ENCODE measurements at places on chromosomes 4 and X.

DNA sequence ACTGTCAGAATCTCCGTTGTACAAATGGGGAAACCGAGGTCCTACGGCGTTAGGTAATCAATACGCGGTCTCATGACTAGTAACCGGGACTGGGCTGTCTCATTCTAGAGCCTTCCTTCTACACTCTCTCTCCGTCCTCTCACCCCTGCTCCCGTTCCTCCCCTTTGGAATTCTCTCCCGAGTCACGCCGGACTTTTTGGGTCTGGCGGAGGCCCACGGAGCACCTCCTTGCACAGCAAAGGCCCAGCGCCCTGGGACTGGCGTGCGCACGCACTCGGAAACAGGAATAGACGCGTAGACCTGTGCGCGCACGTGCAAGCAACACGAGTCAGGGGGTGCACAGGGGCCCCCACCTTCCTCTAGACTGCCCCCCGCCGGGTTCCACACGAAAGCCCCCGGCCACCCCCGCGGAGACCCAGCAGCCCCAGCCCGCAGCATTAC lies 361 bp downstream of the QDPR start:
- H3K36me3 ChIP-seq = peaks cover 22% of the 10 kb centered on the region
- H3K27me3 ChIP-seq = peaks cover under 1% of the 10 kb centered on the region
- peaks cover 27% of the 10 kb centered on the region for H3K4me1 ChIP-seq
- peak; percentile 32 for DNase-seq

DNA sequence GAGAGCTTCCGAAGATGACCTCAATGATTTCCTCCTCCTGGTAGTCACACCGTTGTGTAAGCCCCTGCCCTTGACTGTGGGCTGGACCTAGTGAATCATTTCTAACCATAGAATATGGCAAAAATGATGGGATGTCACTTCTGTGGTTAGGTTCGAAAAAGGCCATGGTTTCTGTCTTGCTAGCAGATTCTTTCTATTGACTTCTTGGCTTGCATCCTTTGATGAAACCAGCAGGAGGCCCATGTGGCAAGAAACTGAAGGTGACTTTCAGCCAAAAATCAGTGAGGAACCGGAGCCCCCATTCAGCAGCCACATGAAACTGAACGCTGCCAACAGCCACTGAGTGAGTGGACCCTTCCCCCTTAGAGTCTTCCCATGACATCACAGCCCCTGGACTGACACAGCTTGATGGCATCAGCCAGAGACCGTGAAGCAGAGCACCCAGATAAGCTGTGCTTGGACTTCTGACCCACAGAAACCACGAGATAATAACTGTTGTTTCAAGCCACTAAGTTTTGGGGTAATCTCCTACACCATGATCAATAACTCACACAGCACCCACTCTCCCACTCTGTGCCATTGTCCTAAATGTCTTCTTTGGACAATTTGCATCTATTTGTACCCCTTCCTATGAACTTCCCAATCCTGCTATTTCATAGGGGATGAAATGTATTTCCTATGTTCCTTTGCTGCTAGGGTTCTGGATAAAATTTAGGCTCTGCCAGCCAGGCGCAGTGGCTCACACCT lies 148.0 kb upstream of the STX18 start:
- no peak for DNase-seq
- H3K27ac ChIP-seq = no peak overlapping the region
- H3K36me3 ChIP-seq = peaks cover 3% of the 10 kb centered on the region
- no peaks in the 10 kb centered on the region for H3K27me3 ChIP-seq

DNA sequence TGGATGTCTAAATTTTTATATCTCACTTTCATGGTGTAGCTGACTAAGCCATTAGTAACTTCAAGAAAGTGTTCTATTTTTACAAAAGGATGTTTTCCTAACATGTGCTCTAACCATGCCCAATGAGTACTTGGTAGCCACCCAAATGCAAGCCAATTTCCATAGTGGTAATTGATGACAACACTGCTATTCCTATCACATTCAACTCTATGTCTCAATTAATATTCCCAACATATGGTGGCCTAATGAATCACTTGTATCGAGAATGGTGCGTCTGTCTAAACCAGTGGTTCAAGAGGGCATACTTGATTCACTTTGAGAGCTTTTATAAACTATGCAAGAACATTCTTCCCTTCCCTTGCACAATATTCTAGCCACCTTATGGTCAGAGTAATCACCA lies 112.9 kb upstream of the GPRIN3 start:
- H3K4me3 ChIP-seq = no peak overlapping the region
- no peak for DNase-seq
- H3K27ac ChIP-seq = no peak overlapping the region
- no peaks in the 10 kb centered on the region for H3K27me3 ChIP-seq
- no peaks in the 10 kb centered on the region for H3K36me3 ChIP-seq

- no peak for DNase-seq
- H3K4me1 ChIP-seq = no peaks in the 10 kb centered on the region
- no peak overlapping the region for H3K4me3 ChIP-seq
- no peaks in the 10 kb centered on the region for H3K36me3 ChIP-seq
Observed at GRCh38 chr4:54897590-54897989, 227.8 kb downstream of the KDR start.

DNA sequence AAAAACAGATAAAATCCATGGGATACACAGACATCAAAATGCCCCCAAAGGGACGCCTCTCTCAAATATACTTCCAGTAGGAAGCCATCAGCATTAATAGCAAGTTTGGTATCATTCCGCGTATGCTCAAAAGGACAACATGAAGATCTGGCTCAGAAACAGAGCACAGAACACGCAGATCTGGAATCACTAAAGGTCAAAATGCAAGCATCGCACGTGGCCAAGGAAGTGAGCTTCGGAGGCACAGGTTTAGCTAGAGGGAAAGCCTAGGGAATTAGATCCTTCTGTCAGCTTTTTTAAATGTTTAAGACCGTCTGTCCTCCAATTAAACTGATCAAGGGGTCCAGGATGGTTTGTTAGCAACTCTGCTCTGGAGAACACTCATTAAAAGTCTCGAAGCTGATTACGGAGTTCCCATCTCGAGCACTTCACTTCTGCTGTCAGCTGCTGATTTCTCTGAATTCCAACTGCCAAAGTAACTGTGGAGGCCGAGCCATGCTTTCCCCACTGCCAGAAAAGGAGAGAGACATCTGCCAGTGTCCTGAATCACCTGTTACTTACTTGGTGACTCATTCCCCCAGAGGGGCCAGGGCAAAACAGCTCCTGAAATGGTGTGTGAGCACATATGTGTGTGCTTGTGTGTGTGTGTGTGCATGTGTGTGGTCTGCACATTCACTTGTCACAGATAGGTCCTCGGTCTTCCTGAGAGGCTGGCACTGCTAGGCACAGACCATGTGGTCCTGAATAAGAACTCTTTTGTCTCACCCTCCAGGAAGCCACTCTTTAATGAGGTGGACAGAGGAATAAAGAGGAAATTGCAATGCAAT lies 177.7 kb upstream of the PPARGC1A start:
- DNase-seq = no peak
- H3K27ac ChIP-seq = no peak overlapping the region
- H3K4me3 ChIP-seq = no peak overlapping the region
- no peaks in the 10 kb centered on the region for H3K4me1 ChIP-seq
- no peaks in the 10 kb centered on the region for H3K27me3 ChIP-seq

- H3K27me3 ChIP-seq = peaks cover 31% of the 10 kb centered on the region
- no peak for DNase-seq
- peaks cover 4% of the 10 kb centered on the region for H3K4me1 ChIP-seq
- no peak overlapping the region for H3K4me3 ChIP-seq
- H3K36me3 ChIP-seq = no peaks in the 10 kb centered on the region
- H3K27ac ChIP-seq = no peak overlapping the region
Observed at GRCh38 chr4:140116442-140117104, 37.4 kb downstream of the MAML3 start.

GRCh38 chrX:77953302-77953701 lies 16.1 kb downstream of the PGAM4 start:
- H3K4me1 ChIP-seq = peaks cover 13% of the 10 kb centered on the region
- H3K27ac ChIP-seq = no peak overlapping the region
- no peaks in the 10 kb centered on the region for H3K36me3 ChIP-seq
- H3K27me3 ChIP-seq = no peaks in the 10 kb centered on the region
- DNase-seq = no peak

DNA sequence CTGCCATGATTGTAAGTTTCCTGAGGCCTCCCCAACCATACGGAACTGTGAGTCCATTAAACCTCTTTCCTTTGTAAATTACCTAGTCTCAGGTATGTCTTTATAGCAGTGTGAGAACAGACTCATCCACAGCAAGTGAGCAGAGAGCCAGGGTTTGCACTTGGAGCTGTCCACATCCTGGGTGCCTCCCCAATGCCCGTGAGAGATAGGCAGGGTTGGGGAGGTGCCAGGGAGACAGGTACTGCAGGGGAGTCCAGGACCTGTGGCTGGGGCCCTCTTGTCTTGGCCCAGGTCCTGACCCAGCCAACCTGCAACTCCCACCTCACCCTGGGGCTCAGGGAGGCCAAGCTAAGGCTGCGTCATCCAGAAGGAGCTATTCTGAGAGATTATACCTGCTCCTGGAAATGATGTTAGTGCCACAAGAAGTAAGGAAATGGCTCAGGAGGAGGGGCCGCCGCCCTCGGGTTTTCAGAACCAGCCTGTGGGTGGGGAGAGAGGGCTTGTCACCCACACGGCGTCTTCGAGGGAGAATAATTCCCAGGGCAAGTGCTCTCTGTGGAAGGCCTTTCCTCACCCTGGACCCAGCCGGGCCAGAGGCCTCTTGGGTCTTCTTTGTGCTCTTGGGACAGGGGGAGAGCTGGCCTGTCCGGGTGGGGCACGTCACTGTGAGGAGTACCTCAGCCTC lies 66.5 kb downstream of the ADRA2C start:
- no peak overlapping the region for H3K27ac ChIP-seq
- peaks cover 3% of the 10 kb centered on the region for H3K36me3 ChIP-seq
- H3K27me3 ChIP-seq = peaks cover 66% of the 10 kb centered on the region
- DNase-seq = no peak

- H3K4me3 ChIP-seq = no peak overlapping the region
- DNase-seq = no peak
- peaks cover 11% of the 10 kb centered on the region for H3K27me3 ChIP-seq
- no peak overlapping the region for H3K27ac ChIP-seq
- H3K4me1 ChIP-seq = peaks cover 6% of the 10 kb centered on the region
Observed at GRCh38 chr4:55318175-55319129, 27.6 kb upstream of the SRD5A3 start.

- H3K27ac ChIP-seq = no peak overlapping the region
- no peaks in the 10 kb centered on the region for H3K36me3 ChIP-seq
- H3K27me3 ChIP-seq = peaks cover 60% of the 10 kb centered on the region
- H3K4me3 ChIP-seq = no peak overlapping the region
Observed at GRCh38 chr4:122710434-122711308, 21.8 kb upstream of the BBS12 start.

DNA sequence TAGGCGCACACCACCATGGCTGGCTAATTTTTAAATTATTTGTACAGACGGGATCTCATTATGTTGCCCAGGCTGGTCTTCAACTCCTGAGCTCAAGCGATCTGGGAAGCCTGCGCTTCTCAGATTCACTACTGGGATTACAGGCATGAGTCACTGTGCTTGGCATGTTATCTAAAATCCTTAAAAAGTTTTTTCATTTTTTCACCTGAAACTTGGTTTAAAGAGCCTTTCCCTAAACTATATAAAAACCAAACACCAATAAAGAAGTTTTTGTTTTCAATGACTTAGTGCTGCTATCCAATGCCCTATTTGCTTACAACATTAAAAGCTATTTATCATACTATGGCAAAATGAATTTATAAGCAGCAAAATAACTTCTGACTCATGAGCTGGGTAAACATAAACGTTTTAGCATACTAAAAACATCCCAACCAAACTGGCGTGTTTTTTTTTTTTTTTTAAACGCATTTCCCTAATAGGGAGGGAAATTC lies 127.8 kb downstream of the UBE2K start:
- H3K27ac ChIP-seq = no peak overlapping the region
- peaks cover 45% of the 10 kb centered on the region for H3K36me3 ChIP-seq
- no peak overlapping the region for H3K4me3 ChIP-seq
- no peaks in the 10 kb centered on the region for H3K27me3 ChIP-seq

DNA sequence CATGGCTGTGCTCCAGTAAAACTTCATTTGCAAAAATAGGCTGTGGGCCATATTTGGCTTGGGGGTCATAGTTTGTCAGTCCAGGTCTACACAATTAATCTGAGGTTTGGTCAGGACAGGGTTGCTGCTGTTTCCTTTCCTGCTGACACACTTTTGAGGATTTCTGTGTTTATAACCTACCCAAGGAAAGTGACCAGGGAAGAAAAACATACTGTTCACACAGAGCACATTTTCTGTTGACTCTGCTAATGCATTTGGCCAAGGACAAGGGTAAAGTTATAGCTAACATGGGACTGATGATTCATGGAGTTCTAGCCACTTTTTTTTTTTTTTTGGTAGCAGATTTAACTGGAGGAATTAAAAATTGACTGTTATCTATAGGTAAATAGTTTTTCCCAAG lies 43.9 kb upstream of the GEMIN8 start:
- DNase-seq = no peak
- H3K27ac ChIP-seq = no peak overlapping the region
- no peaks in the 10 kb centered on the region for H3K36me3 ChIP-seq
- no peak overlapping the region for H3K4me3 ChIP-seq
- H3K4me1 ChIP-seq = no peaks in the 10 kb centered on the region
- no peaks in the 10 kb centered on the region for H3K27me3 ChIP-seq

GRCh38 chr4:90171491-90171890 lies 44.3 kb downstream of the CCSER1 start:
- H3K4me3 ChIP-seq = no peak overlapping the region
- H3K4me1 ChIP-seq = no peaks in the 10 kb centered on the region
- H3K27me3 ChIP-seq = no peaks in the 10 kb centered on the region
- DNase-seq = no peak
- H3K36me3 ChIP-seq = no peaks in the 10 kb centered on the region
- H3K27ac ChIP-seq = no peak overlapping the region

- H3K27me3 ChIP-seq = no peaks in the 10 kb centered on the region
- peaks cover 9% of the 10 kb centered on the region for H3K4me1 ChIP-seq
- no peak for DNase-seq
- H3K36me3 ChIP-seq = peaks cover 6% of the 10 kb centered on the region
Observed at GRCh38 chr4:109730619-109731545, 1.0 kb upstream of the PLA2G12A start.

- no peak overlapping the region for H3K4me3 ChIP-seq
- H3K36me3 ChIP-seq = no peaks in the 10 kb centered on the region
- no peaks in the 10 kb centered on the region for H3K27me3 ChIP-seq
- no peak for DNase-seq
- H3K27ac ChIP-seq = no peak overlapping the region
- H3K4me1 ChIP-seq = no peaks in the 10 kb centered on the region
Observed at GRCh38 chr4:85968945-85969819, 390.7 kb downstream of the MAPK10 start.

DNA sequence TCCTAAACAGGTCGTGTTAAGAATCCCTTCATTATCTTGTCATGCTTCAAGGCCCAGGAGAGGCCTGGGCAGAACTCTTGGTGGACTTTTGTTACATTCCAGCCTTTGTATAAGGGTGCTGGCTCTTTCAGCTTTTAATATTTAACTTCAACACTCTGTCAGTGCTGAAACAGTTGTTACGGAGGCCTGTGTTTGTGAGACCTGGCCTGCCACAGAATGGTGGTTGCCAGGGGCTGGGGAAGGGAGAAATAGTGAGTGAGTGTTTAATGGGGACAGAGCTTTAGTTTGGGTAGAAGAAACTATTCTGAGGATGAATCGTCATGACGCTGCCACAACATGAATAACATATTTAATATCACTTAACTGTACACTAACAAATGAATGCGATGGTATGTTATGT lies 1027.6 kb upstream of the PRKX start:
- no peak overlapping the region for H3K4me3 ChIP-seq
- H3K4me1 ChIP-seq = no peaks in the 10 kb centered on the region
- H3K27ac ChIP-seq = no peak overlapping the region

Measured in effector memory CD8-positive, alpha-beta T cell (primary cell).